Effector memory CD8-positive, alpha-beta T cell (primary cell): ENCODE measurements at places on chromosomes 5 and 9.
A peak's percentile ranks its signal among the peaks of the same experiment; 100 is the strongest.

DNA sequence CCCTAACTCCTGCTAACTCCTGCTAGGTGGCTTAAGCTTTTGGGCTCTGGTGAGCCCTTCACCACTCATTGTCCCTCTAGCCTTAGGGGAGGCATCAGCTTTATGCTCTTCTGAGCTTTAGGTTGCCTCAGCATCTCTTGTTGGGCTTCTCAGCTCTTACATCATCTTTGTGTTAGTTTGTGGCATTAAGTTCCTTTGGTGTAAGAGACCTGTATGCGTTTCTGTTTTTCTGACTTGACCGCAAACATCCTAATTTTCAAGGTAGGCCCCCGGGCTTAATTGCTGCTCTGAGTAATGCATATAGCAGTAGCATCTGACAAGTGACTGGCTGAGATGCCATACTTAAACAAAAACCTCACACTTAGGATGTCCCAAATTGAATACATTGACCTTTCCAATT is 287.8 kb upstream of the TUT7 start:
- DNase-seq: no peak

GRCh38 chr5:72611118-72611730 is 104.0 kb upstream of the ZNF366 start:
- peak; percentile 2 for DNase-seq

DNA sequence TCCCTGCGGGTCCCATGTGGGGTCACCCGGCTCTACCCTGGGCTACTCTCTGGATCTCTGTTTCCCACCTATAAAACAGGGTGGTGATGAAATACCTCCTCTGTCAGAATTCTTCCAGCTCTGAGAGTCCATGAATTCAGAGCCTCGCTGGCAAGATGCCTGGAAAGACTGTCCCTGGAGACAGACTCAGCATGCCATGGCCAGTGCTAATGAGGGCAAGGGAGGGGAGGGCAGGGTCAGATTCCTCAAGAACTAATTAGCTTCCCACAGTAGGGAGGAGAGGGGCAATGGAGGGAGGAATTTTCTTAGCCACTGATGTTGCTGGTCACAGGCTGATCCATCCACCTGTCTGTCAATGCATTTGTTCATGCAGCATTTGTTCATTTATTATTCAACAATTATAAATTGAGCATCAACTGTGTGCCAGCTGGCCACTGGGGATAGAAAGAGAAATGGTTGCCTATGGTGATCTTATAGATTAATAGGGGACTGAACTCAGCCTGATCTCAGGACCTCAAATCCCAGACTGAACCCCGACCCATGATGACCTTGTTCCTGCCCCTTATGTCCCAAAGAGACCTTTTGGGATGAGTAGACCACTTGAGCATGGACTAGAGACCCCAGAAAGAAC is 4.7 kb downstream of the SYNPO start:
- no peak for DNase-seq

- no peak for DNase-seq
Observed at GRCh38 chr5:1182633-1183423, 18.6 kb upstream of the SLC6A19 start.

GRCh38 chr5:139043157-139043905 is 154.8 kb downstream of the SIL1 start:
- no peak for DNase-seq

GRCh38 chr9:133703591-133704399 is 34.4 kb downstream of the SARDH start:
- DNase-seq: no peak

DNA sequence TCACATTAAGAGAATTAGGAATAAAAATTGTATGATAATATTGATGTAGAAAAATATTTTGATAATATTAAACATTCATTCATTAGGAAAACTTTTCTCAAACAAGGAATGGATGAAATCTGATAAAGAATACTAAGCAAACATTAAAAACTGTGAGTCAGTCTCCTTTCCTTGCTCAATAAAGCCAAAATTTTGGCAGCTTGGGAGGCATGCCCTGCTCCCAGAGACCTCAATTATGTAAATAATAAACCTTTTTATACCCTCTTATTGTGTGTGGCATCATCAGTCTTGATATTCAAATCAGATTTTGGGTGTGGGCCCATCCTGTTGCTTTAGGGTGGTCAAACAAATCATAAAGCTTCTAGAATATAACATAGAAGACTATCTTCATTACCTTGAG is 36.6 kb upstream of the CCL21 start:
- no peak for DNase-seq

DNA sequence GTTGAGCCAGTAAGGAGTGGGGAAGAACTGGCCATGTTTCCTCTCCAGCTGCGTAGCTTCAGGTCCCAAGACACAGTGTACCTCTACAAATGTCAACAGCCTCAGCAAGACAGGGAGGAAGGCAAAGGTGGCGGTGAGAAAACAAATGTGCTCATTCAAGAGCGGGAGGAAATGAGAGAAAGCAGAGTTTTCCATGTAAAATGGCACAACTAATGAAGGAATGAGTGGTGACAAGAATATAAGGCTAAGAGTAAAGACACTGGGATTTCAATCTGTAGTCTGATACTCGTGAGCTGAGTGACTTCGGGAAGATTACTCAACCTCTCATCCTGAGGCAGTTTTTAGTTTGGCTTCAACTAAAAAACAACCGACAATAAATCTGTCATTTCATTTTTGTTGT is 67.6 kb downstream of the DPYSL3 start:
- DNase-seq: no peak

- DNase-seq: no peak
Observed at GRCh38 chr5:172858511-172858989, 24.5 kb downstream of the ERGIC1 start.

DNA sequence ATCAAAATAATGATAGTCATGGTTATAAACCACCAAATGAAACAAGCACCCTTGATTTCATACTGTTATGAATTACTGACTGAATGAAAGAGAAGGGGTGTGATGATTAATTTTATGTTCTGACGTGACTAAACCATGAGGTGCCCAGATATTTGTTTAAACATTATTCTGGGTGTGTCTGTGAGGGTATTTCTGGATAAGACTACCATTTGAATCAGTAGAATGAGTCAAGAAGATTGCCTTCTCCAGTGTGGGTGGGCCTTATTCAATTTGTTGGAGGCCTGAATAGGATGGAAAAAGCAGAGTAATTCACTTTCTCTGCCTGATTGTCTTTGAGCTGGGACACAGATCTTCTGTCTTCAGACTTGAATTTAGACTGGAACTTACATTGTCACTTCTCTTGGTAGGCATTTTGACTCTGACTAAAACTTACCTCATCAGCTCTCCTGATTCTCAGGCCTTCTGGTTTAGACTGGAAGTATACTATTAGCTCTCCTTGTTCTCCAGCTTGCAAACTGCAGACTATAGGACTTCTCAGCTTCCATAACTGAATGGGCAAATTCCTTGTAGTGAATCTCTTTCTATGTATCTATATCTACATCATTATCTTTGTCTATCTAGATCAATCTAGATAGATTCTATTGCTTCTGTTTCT is 321.9 kb upstream of the TARS1 start:
- no peak for DNase-seq
